ENCODE measurements at places on chromosomes 5 and 9.
A peak's percentile ranks its signal among the peaks of the same experiment; 100 is the strongest.

- no peak for DNase-seq
Observed at GRCh38 chr5:68253624-68254585, 38.3 kb downstream of the PIK3R1 start.

DNA sequence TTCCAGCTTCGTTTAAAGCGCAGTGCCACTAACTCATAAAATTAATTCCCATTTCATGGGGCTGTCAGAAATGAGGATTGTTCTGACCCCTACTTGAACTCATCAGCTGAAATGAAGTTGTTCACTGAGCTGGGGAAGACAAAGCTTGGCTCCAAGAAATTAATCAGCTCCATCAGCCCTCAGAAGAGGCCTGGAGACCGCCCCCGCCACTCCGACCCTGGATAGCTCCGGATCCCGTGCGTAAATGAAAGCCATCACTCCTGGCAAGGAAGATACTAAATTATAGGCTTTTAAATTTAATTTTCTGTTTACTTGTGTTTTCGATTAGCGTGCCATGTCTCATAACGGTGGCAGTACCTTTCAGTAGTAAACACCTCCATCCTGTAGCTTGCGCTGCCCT, 142.8 kb upstream of the IRX2 start:
- DNase-seq, result no peak

DNA sequence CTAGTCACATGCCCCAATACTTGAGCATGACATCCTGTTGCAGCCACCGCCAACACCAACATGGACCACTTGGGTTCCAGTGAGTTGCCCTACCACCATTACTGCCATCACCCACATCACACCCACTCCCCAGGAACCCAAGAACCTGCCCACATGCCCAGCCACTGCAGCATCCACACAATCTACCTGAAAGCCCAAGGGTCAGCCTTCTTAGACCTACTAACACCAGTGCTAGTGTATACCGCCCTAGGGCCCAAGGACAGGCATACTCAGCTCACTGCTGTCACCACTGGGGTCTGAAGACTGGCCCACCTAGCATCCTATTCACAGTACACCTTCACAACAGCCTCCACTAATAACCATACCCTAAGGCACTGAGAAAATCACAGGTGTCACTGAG, 82.0 kb downstream of the SYK start:
- no peak for DNase-seq

- DNase-seq, result no peak
Observed at GRCh38 chr9:85741095-85741874, 469 bp downstream of the AGTPBP1 start.

DNA sequence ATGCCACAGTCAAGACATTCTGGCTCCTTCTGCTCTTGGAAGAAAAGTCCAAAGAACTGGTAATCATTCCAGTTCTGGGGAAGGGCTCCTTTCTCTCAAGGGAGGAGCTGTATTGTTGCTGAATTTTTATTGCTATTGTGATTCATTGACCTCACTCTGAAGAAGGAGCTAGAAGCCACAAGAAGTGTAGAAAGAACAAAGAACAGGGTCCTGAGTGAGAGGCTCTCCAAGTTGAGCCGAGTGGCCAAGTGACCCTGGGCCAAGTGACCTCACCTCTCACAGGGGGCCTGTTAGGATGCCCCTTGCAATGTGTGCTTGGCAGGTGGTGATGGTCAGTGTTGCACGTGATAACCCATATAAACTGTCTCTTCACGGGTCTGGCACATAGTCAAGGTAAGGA, 173.3 kb downstream of the FGF18 start:
- DNase-seq, result no peak

GRCh38 chr9:136308006-136308701, 4.3 kb upstream of the CCDC187 start:
- no peak for DNase-seq

GRCh38 chr9:116381350-116381749, 227.8 kb downstream of the PAPPA start:
- DNase-seq, result no peak

- DNase-seq, result no peak
Observed at GRCh38 chr5:176784218-176785165, 25.9 kb upstream of the UNC5A start.

DNA sequence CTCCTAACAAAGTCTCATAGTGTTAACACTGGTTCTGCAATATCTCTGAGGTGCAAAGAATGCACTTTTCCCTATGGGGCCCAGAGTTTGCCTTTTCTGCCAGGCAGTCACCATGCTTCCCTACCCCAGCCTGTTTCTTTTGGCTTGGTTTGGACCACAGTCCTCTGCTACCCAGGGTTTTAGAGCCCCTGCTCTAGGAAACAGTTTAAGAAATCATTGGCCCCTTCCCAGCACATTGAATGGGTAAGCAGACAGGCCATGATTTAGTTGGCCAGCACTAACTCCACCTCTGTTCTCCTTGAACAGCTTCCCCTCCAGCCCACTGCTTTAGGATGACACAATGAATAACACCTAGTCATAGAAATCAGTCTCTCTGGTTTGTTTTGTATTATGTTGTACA, 73.2 kb downstream of the UBAP1 start:
- no peak for DNase-seq

DNA sequence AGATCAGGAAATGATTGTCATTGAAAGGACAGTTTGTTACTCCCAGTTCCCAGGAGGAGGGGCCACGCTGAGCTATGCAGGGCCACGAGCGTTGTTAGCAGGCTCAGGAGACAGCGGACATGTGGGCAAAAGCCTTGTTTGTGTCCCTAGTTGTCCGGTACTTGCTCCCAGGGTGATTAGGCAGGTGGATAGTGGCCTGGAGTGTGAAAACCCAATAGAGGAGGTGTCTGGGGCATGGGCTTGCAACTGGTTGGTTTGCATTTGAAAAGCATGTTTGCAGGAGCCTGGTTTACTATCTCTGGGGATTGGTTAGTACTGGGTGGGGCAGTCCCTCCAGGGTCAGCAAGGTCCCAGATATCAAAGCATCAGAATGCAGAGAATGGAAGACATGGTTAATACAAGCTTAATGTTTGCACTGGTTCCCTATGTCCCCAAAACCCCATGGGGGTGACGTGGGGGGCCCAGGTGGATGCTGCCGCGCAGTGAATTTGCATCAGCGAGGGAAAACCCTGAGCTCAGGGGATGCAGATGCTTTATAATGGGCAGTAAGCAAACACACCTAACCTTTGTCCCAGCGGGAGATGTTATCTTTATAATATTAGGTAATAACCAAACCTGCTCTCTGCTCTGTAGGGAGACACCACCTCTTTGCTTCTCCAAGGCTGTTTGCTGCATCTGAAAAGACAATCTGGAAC, 39.7 kb downstream of the ROPN1L start:
- DNase-seq, result no peak

GRCh38 chr9:122227575-122227900, 1.2 kb downstream of the LHX6 start:
- no peak for DNase-seq

DNA sequence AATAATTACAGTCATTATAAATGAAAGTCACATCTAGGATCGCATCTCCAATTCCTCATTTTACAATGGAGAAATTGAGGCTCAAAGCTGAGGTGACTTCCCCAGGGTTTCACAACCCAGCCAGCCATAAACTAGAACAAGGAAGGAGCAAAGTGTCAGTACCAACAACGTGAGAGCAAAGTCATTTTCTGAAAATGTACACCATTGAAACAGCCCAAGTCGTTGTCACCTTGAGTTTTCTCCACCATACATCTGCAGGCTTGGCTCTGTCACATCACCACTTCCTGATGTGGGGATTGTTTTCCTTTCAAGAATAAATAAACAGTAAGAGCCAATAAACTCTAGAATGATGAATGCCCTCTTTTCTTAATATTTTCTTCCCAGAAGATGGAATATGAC, 184.5 kb upstream of the PTGER4 start:
- DNase-seq, result no peak

DNA sequence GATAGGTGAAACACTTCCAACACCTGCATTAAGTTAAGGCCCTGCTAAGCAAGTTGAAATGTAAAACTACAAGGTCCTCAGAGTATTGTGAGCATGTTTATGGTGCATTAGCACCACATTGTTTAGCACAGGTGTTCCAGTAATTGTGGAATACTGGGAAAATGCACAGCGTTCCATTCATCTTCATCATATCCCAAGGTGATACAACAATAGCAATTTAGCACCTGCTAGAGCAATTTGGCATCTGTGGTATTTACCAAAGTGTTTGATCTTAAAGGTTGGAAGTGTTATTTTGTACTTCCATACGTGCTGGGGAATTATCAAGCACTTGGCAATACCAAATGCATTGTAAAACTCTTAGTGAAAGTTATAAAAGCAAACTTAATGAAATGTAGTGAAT, 266.8 kb downstream of the CYLC2 start:
- DNase-seq, result no peak

- no peak for DNase-seq
Observed at GRCh38 chr9:124347968-124348358, 67.3 kb downstream of the PSMB7 start.

GRCh38 chr5:8721536-8721935, 824.3 kb downstream of the SEMA5A start:
- DNase-seq, result no peak

DNA sequence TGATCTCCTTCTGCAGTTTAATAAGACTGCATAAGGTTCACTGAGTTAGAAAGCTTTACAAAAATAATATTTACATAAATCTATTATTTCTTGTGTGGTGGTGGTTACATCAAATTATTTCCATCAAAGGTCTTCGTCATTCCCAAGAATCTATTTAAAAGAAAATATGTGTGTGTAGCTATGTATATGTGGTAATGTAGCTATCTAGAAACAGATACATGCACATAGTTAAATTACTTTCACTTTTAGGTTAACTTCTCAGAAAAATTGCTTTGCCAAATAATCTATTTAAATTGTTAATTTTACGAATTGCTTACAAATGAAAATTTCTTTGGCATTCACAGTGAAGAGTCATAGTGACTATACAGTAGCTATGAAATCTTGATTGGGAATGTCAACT, 633.2 kb downstream of the DMRTA1 start:
- DNase-seq, result no peak

GRCh38 chr5:4313138-4313537, 717.5 kb downstream of the IRX1 start:
- no peak for DNase-seq

DNA sequence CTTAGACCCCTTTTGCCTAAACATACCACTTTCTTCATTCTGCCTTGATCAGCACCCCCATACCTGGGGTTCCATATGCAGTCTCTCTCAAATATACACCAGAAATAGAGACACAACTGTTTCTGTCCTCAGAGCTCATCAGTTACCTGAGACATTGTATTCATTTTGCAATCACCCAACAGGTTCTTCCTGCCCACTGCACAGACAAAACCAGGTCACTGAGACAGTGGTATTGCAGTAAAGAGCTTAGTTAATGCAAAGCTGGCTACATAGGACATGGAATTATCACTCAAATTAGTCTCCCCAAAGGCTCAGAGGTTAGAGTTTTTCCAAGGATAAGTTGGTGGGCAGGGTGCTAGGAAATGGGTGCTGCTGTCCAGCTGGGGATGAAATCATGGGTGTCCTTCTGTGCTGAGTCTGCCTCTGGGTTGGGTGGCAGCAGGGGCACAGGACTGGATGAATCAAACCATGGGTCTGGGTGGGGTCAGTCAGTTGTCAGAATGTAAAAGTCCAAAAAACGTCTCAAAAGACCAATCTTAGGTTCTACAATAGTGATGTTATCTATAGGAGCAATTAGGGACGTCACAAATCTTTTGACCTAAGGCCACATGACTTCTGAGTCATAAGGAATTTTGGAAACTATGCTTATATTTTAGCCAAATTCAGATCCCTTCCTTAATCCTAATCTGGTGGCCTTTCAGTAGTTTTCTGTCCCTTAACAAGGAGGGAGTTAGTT, 41.0 kb downstream of the KCNV2 start:
- no peak for DNase-seq

DNA sequence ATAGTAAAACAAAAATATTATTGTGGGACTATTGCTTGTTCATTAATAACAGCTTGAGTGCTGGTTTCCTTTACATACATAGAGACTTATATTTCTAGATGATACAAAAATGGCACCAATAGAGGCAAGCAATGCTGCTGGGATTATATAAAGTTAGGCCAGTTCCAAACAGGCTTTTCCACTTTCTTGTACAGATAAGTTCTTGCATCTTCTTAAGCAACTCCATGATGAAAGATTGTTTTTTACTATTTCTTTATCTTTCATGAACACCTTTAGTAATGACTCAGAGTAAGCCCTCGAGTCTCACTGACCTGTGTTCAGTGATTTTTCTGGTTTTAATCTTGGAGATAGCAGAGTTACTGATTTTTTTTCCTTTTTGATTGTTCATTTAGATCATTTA, 324.4 kb downstream of the PRR16 start:
- DNase-seq, result no peak

- no peak for DNase-seq
Observed at GRCh38 chr5:137091472-137091871, 407.7 kb downstream of the SPOCK1 start.

DNA sequence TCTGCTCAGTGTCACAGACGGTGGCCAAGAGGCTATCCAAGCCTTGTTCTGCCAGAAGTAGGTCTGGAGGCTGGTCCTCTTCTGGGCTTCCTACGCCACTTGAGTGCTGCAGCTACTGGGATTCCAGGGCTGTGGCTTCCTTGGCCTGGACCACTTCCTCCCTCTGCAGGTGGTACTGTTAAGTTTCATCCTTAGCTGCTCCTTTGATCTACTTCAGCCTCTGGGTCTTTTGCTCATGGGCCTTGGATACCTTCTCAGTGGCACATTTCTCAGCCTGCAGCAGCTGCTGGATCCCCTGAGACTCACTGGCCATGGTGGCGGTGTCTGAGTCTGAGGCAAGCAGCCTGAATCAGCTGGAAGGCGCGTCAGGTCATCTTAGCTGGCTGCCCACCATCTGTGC, 10.3 kb downstream of the CNOT8 start:
- no peak for DNase-seq

GRCh38 chr9:21554813-21555212, 72.7 kb upstream of the IFNE start:
- no peak for DNase-seq

GRCh38 chr9:87167161-87167560, 219.9 kb upstream of the GAS1 start:
- no peak for DNase-seq

GRCh38 chr9:24035816-24036215, 209.8 kb upstream of the ELAVL2 start:
- DNase-seq, result no peak

DNA sequence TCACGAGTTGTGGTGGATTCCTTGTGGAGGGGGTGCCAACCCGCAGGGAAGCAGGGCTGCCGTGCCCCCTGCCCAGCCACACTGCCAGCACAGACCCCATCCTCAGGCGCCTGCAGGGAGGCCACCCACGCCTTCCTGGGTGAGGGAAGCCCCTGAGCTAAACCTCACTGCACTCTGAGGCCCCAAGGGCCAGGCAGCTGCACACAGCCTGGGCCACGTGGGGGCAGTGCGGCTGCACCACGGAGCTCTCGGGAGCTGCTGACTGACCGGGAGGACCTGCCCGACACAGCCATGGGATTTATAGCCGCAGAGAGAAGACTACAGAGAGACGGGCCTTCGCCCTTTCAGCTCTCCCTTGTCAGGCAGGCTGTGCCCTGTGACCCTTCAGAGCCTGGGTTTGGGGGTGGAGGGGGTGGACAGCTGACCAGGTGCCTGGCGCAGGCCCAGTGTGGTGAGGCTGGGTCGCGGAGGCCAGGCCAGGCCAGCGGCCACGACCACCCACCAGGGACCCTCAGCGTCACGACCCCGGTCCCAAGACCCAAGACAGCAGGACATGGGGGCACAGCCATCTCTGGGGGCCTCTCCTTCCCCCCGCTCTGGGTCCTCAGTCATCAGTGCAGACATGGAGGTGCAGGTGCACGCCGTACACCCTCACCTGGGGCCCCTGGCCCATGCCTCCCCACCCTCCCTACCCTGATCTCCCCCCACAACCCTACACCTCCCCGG, 4.3 kb upstream of the AHRR start:
- peak; percentile 74 for DNase-seq

GRCh38 chr5:67165526-67166459, 30.8 kb downstream of the CD180 start:
- peak; percentile 82 for DNase-seq

GRCh38 chr5:83145882-83146331, 68.6 kb downstream of the XRCC4 start:
- DNase-seq, result no peak
